Progenitor cell of endocrine pancreas (in vitro differentiated cells): ENCODE measurements at places on chromosomes 12 and 14.
A peak's percentile ranks its signal among the peaks of the same experiment; 100 is the strongest.

DNA sequence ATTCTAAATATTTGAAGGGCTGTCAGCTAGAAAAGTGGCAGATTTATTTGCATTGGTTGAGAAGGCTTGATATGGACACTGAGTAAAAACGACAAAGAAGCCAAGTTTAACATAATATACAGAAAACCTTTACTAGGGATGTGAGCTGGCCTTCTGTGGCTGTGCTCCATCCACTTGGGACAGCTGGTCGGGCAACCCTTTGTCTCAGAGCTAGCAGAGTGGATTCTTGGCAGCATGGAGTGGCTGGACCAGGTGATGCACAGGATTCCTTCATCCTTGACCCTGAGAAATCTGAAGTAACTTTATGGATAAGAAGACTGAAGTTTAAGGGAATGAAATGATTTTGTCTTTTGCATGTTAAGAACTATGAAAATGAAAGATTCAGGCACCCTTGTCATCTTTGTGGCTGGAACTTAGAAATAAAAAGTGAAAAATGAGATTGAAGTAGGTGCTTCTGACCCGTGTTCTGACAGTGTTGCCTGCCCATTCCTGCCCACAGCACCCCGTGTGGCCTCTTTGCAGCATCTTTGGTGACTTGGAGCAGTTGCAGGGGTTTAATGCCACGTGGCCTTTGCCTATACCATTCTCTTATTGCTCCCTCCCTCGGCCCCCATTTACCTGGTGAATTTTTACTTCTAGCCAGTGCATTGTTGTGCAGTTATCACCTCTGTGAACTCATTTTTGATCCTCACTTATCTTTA is 32.6 kb downstream of the PELI2 start:
- no peak for DNase-seq

DNA sequence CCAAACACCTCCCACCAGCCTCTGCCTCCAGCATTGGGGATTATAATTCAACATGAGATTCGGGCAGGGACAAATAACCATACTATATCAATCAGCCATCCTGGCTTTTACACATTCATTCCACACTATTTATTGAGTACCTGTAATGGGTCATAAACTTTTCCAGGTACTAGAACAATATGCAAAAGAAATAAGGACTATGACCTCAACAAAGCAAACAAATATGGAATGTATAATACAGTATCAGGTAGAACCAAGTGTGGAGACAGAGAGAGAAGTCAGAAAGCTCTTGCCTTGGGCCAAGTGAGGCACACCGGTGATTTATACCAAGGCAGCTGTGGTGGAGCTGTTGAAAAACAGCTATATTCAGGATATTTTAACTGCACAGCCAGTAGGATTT is 116.3 kb downstream of the TSPAN8 start:
- no peak for DNase-seq

DNA sequence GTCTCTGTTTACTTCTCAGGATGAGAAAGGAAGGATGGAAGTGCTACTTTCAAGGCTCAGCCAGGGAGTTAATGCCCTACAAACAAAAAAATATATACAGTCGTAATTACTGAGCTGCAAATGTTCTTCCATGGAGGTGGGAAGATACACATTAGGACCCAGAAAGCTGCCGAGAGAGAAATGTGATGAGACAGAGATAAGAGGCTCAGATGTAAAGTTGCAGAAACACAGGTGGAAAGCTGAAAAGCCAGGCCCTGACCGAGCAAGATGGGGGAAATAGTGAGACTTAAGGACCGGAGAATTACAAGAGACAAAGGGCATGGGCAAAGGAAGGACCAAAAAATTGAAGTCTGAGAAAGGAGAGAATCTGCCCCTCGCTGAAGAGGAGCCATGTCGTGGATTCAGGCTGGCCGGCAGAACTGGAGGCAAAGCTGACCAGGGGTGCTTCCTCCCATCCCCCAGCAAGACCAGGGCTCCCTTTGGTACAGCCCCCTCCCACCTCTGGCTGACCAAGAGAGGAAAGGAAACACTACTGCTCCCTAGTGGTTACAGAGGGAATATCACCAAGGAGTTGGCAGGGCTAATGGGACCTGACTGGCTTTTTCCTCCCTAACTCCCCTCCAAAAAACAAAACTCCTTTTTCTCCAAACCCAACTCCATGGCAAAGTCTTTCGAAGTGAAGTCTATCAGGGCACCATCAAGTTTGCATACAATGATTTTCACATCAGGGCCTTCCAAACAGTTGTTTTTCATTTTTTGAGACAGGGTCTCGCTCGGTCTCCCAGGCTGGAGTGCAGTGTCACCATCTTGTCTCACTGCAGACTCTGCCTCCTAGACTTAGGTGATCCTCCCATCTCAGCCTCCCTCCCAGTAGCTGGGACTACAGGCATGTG is 12.1 kb downstream of the ZFHX2 start:
- DNase-seq = peak; percentile 34

DNA sequence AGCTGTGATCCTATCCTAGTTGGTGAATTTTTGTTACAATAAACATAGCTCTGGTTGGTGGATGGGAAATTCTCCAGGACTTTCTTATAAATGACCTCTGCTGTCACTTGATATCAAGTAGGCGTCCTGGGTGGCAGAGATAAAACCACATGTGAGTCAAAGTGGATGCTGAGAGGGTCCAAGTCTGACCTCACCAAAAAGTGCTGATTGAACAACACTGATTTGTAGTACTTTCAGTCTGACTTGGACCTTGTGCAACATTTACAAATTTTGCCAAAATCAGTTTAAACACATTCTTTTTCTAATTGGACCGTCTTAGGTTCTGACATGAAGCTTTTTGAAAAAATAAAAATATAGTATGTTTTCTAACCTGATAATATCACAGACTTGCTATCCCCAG is 585.6 kb downstream of the GALC start:
- DNase-seq = no peak

GRCh38 chr14:48805315-48805714 is 780.9 kb downstream of the RPS29 start:
- DNase-seq = no peak

- DNase-seq = no peak
Measured at GRCh38 chr12:68470664-68471328, 138.6 kb upstream of the MDM1 start.

- DNase-seq = no peak
Measured at GRCh38 chr14:91123201-91123600, 9.3 kb downstream of the DGLUCY start.

GRCh38 chr12:124512667-124513296 is 54.6 kb downstream of the NCOR2 start:
- DNase-seq = no peak

DNA sequence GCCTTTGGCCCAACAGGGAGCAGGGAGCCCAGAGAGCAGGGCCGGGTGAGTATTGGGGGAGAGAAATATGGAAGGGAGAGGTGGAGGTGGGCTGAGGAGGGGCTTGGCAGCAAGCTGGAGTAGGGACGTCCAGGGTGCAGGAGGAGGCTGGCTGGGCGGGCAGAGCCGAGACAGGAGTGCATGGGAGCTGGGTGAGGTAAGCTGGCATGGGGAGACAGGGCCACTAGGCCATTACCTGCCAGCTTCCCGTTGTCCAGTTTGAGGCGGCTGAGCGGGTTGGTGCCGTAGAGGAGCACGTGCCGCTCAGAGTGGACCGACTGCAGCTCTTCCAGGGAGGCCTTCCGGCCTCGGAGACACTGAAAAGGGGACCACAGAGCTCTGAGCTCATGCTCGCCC is 18.3 kb downstream of the SLC48A1 start:
- no peak for DNase-seq

DNA sequence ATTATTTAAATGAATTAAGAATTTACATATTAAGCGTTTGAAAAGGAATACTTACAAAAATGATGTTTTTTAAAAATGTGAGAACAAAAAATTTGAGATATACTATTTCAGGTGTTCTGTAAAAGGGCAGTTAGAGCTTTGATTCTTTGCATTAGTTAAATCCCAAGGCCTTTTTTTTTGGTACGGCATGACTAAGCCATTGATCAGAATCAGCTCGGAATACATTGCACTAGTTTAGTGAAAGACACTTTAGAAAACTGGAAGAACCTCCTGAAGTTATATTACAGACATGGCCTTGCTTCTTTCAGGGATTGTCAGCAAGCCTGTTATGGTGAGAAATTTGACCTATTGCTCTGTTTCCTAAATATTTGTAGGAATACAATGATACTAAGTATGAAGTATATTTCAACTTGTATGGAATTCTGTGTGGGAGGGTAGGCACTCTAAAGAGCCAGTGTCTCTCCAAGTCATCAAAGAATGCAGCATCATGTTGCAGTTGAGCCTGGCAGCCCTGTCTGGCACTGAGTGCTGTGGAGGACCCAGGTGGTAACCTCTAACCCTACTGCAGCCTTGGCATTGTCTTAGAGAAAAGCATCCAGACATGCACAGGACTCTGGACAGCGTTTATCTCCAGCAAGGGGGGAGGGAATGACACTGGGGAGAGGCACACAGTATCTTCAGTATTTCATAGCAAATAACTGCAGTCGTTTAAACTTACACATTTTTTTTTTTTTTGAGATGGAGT is 1.5 kb downstream of the KLC1 start:
- no peak for DNase-seq

DNA sequence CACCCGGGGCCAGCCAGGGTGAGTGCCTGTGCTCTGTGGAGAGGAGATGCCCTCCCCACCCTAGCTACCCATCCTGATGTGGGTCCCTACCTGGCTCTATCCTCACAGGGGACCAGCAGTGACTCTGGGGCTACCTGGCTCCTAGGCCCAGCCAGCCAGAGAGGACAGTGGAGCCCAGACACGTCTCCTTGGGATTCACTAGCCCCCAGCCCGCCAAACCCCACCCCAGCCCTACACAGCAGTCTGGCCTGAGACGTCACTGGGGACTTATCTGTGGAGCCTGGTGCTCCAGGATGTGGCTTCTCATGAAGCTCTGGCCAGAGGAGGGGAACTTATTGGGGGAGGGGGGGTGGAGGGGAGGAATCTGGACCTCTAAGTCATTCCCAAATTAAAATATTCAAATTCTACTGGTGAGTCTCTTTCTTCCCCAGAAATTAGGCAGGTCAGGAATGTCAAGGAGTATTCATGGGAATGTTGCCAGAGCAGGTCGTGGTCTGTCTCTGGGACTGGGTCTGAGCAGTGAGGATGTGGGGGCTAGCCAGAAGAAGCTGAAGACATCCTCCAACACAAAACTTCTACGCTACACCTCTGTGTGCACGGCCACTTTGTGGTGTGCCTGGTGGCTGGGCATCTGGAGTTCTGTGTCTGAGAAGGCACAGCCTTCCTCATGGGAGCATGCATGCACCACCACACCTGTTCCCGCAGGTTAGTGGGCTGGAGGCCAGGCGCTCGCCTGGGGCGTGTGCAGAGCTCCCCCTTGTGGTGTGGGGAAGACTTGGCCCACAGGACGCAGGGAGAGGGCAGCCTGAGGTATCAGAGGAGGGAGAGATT is 2.7 kb downstream of the CMTM5 start:
- peak; percentile 65 for DNase-seq

- DNase-seq = no peak
Measured at GRCh38 chr14:22202313-22202712, 386.7 kb downstream of the DAD1 start.

DNA sequence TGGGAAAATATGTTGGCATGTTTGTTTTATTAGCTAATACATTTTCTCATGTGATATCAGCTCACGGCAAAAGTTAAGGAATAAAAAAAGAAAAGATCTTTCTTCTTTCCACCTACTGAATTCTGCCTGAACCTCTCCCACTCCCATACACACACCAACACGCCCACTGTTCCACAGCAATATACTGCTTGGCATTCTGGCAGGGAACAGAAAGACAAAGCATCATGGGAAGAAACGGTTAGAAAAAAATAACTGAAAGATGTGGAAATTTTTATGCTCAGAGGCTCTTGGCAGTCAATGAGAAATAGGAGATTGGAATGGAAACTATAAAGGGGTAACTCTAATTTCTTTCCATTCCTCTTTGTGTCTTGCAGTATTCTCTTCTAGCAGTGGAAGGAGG is 268.5 kb downstream of the FOXG1 start:
- DNase-seq = no peak

- DNase-seq = no peak
Measured at GRCh38 chr14:73953731-73954130, 3.6 kb downstream of the COQ6 start.

GRCh38 chr12:124684496-124684895 is 117.1 kb upstream of the NCOR2 start:
- no peak for DNase-seq

DNA sequence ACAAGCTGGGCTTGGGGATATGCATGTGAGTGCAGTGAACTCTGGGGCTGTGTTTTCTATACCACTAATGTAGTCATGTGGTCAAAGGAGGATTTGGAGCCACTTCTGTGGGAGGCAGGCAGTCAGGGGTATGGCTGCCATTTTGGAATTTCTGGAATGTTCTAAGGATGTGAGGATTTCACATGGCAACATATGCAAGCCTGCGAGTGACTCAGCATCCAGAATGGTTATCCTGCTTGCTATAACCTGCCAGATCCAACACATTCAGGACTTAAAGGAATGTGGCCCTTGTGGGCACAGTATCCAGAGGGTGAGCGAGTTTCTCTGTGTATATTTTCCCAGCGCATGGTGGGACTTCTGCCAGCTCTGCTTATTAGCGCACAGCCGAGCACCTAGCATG is 249.2 kb upstream of the PWP1 start:
- no peak for DNase-seq

- DNase-seq = peak; percentile 13
Measured at GRCh38 chr12:88142610-88142991, 494 bp downstream of the TMTC3 start.

DNA sequence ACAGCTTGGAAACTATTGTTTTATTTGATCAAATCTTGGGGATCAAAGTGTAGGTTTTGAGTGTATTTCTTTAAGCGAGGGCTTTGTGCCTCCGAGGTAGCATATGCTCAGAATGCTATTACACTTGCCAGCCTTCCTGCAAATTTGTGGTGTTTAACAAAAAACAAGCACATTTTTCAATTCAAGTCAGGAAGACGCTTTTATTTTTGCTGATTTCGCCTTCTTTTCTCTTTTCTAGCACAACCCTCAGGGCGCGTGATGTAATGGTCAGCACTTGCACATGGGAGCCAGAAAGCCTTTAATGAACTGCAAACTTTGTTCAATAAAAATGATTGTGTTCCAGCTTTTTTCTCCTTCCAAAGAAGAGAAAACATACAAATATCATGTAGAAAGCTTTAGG is 466.5 kb downstream of the PRKD1 start:
- no peak for DNase-seq

GRCh38 chr12:65822732-65823512 is 1.4 kb upstream of the HMGA2 start:
- DNase-seq = peak; percentile 25
